ENCODE measurements at places on chromosomes 7 and 10.

- no peak for DNase-seq
These were observed 40.9 kb upstream of the PLXDC2 start for GRCh38 chr10:19775296-19775695.

DNA sequence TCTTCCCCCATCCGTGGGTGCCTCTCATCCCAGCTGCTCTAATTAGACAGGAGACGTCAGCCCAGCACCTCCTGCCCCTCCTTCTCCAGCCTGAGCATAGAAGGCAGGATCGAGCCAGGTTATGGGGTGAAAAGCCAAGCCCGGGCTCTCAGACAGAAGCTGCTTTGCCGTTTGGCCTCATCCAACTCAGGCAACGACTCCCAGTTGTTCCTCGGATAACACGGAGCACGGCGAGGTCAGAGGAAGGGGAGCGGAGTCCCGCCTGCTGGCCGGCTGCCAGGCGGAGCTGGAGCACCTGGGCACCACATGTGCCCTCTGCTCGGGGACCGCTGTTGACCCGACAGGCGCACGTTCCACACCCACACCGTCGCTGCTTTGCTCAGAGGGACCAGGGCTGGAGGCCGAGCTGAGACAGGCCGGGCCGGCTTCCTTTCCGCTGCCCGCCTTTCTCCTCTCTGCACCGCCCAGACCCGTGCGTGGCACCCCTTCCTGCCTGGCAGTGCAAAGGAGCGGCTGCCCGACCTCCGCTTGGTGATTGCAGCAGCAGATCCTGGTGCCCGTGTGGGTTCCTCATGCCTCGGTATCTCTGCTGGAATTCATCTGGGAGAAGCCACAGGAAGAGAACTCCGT lies 21.6 kb upstream of the UNCX start:
- no peak for DNase-seq

DNA sequence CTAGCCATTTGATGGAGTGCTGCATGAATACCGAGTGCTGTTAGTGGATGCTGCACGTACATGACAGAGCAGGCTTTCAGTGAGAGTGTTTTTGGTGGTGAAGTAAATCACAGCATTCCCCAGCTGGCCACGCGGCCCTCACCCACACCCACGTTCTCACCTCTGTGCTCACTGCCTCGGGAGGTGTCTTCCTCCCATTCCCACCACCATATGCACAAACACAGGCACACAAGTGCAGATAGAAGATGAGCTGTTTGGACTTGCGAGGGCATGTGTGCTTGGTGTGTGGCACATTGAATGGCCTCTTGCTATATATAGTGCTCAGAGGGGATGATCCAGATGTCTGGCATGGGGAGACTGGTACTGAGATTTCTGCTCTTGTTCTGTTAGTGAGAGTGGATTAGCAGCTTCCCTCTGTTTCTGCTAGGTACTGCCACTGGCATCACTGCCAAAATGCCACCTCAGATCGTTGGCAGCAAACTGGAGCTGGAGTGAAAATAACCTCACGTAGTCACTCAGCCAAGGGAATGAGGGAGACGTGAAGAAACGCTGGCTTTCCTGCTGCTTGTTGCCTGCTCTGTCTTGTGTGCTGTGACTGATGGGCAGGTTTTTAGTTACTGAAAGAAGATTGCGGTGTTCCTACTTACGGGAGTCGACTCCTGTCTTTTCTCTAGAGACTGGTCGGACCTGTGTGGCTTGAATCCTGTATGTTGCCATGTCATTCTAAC lies 19.1 kb downstream of the DNAJB6 start:
- no peak for DNase-seq

- DNase-seq = no peak
These were observed 75.8 kb upstream of the EN2 start for GRCh38 chr7:155381852-155382801.

DNA sequence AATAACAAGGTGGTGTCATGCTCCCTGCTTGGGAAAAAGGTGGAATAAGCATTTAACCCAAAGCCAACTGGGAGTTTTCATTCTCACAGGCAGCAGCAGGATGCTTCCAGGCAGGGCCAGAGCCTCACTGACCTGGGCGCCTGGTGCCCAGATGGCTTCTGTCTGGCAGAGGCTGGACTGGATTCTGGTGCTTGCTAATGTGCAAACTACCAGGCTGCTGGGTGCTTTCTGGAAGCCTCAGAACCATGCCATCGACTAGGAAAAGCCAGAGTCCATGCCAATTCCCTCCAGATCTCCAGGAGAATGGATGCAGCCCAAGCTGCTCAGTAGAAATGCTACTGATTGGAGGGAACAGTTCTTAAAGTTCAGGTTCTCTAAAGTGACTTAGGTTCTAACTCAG lies 36.2 kb downstream of the VIPR2 start:
- no peak for DNase-seq

DNA sequence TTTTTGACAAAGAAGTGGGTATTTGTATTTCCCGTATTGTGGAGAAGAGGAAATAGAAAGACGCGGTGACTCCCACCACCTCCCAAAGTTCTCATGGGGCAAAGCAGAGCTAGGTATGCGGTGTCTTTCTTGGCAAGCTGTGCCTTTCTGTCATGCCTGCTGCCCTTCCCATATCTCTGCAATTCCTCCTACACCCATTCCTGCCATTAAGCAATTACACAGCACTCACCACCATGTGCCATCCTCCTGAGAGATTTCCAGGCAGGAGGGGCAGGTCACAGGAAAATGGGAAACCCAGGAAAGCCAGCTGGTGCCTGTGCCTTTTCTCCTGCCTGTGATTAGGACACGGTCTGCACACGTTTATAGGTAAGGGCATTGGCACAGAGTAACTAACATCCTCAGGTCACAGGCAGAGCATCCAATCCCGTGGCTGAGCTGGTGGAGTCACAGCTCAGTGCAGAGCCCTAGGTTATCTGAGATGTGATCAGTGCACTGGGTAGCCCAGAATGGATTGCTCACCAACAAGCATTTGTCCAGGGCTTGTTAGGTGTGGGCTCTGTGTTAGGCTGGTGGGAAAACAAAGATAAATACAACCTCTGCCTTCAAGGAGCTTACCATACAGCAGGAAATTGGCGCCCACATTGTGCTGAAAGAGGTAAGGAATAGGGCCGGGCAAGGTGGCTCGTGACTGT lies 9.4 kb upstream of the CRTAC1 start:
- no peak for DNase-seq

GRCh38 chr10:69715156-69715898 lies 85.3 kb downstream of the FAM241B start:
- DNase-seq = no peak

Measured in NCI-H526 treated with DMSO at 0.1 percent for 48 hours (cell line).